ENCODE measurements at places on chromosomes 2 and 18.

DNA sequence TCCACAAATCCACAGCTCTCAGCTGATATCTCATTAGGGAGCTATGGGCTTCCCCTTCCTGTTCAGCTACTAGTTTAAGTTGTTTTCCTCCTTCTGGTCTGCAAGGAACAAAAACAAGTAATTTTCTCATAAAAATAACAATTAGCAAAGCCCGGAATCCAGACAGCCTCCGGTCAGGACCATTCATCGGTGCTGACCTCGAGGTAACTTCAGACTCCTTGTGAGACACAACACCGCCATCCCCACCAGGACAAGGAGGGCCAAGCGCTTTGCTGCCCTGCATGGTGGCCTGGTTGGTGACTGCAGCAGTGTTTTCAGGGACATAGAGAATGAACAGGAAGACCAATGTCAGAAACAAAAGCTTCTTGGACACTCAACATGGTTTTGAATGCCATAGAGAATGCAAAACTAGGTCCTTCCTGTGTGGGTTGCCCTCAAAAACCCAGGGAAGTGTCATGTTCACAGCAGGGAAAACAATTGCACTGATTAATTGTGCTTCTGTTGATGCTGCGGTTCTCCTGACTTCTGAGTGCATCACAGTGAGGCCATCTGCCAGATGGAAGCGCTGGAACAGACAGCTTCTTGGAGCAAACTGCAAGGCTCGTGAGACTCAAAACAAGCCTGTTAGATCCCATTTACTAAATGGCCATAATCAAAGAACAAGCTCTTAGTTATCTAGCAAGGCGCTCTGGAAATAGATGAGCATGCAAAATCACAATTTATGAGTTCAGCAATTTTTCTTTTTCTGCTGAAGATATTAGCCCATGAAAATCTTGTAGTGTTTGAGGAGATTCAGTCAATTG lies 77.1 kb downstream of the HS1BP3 start:
- DNase-seq = peak; percentile 54

DNA sequence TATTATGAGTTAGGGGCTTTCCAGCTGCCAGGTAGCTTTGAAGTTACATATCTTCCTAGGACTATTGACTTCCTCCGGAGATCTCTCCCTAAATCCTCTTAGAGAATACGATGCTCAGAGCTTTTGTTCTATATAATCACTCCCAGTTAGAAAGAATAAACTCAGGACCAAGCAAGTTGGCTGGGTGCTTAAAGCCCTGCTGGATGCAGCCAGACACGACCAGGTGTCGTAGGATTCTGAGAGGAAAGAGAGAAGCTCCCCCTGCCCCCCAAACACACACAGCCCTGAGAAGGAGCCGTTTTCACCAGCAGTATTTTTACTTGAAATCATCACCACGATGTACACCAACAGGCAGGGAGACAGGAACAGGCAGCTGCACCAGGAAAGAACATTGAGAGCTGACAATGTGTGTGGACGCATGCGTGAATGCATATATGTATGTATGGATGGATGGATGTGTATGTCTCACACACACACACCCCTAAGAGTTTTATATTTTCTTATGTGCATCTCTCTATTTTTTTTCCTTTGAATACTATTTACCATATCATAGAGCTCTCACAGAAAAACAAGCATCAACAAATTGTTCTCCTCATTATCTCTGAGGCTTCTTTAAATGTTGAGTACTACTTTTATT lies 382.6 kb downstream of the EPHA4 start:
- no peak for DNase-seq

- no peak for DNase-seq
These were observed 96.0 kb upstream of the RAB12 start for GRCh38 chr18:8513249-8513648.

GRCh38 chr2:211014376-211014775 lies 458.0 kb downstream of the CPS1 start:
- DNase-seq = no peak

- no peak for DNase-seq
These were observed 71.1 kb upstream of the HK2 start for GRCh38 chr2:74762789-74763188.

DNA sequence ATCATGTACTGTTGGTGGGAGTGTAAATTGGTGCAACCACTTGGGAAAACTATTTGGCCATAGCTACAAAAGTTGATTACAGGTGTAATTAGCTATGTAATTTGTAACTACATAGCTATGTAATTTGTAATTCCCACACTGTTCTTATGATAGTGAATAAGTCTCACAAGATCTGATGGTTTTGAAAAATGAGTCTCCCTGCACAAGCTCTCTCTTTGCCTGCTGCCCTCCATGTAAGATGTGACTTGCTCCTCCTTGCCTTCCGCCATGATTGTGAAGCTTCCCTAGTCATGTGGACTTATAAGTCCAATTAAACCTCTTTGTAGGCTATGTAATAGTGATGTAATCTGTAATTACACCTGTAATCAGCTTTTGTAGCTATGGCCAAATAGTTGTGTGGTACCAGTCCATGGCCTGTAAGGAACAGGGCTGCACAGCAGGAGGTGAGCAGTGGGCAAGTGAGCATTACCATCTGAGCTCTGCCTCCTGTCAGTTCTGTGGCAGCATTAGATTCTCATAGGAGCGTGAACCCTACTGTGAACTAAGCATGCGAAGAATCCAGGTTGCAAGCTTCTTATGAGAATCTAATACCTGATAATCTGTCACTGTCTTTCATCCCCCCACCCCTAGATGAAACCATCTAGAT lies 133.7 kb upstream of the COPS8 start:
- no peak for DNase-seq

- no peak for DNase-seq
These were observed 6.8 kb upstream of the PDK1 start for GRCh38 chr2:172549131-172549530.

GRCh38 chr18:78242806-78243205 lies 736.8 kb upstream of the SALL3 start:
- no peak for DNase-seq

- no peak for DNase-seq
These were observed 4.2 kb upstream of the IWS1 start for GRCh38 chr2:127530245-127531140.

DNA sequence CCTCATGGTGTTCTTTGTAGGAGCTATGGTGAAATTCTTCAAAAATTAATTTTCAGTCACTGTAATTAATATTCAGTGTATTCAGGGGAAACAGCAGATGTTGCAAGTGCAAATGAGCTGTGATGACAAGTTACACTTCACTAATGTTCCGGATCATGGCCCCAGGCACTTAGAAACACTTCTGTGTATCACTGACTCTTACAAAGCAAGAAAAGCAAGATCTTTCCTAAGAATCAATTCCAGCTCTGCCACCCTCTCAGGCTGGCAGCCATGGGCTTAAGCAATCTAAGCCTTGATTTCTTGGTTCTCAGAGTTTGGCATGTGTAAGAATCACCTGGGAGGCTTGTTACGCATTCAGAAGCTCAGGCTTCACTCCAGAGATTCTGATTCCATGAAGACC lies 78.0 kb downstream of the MARCHF4 start:
- DNase-seq = no peak

DNA sequence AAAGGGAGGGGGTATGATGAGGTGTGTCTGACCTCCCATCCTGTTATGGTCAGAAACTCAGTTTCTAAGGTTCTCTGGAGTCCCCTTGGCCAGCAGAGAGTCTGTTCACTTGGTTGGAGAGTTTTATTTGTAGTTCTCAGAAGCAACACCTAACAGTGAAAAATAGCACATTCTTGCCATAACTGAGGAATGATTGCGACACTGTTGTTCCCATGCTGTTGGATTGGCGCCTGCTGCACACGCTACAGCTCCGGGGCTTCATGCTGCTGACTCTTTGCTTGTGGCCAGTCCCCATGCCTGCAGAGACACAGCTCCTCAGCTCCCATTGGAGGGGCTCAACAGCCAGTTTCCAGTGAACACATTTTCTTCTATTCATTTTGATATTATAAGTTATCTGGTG lies 42.1 kb downstream of the TPGS2 start:
- DNase-seq = no peak

DNA sequence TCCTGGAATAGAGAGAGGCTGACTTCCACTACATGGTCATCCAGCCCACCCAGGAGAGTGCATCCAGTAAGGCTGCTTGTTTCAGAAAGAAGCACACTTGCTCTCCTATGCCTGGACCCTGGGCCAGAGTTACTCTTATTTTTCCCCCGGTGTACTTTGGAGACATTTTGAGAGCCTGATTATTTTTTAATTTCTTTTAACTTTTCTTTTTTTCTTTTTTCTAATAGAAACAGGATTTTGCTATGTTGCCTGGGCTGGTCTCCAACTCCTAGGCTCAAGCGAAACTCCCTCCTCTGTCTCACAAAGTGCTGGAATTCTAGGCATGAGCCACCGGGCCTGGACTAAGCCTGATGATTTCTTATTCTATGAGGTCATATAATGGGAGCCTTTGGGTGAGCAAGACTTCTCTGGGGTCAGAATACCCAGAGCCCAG lies 62.2 kb downstream of the RPL37A start:
- DNase-seq = no peak

- DNase-seq = no peak
These were observed 140.1 kb downstream of the LNPK start for GRCh38 chr2:175861958-175862357.

DNA sequence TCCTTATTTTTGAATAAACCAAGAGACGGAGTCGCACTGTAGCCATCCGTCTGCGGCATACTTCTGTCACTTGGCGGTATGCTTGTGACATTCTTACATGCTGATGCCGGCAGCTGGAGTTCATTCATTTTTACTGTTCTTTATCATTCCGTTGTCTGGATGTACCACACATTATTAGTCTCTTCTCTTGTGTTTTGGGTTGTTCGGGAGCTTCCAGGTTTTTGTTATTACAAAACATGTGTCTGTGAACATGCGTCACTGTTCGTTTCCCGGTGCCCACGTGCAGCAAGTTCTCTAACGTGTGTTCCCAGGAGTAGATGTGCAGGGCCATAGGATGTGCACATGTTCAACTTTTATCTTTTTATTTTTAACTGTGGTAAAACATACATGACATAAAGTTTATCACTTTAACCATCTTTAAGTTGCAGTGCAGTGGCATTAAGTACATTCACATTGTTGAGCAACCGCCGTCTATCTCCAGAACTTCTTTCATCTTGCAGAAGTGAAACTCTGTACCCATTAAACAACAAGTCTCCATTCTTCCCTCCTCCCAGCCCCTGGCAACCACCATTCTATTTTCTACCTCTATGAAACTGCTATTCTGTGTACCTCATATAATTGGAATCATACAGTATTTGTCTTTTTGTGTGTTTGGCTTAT lies 40.1 kb downstream of the MTCL1 start:
- DNase-seq = no peak

- no peak for DNase-seq
These were observed 33.7 kb downstream of the SOX11 start for GRCh38 chr2:5725794-5726463.

GRCh38 chr2:101551336-101551888 lies 76.5 kb upstream of the RFX8 start:
- DNase-seq = no peak

DNA sequence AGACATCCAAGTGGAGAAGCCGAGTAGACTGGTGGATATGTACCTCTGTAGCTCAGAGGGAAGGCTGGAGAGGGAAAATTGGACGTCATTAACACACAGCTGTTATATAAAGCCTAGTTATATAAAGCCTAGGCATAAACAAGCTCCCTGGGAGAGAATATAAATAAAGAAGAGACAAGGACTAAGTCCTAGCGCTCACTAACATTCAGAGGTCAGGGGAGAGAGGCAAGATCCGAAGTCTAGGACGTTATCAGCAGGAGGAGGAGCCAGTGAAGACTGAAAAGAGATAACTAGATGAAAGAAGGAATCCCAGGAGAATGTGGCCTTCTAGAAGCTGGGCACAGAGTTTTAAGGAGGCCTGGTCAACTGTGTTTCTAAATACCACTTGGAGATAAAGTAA lies 55.3 kb downstream of the NOL10 start:
- no peak for DNase-seq
